Kidney epithelial cell (primary cell): ENCODE measurements at places on chromosomes 4 and X.

- DNase-seq, result no peak
Observed at GRCh38 chr4:105895583-105896460, 551 bp downstream of the NPNT start.

- DNase-seq, result no peak
Observed at GRCh38 chr4:82491251-82491960, 61.0 kb downstream of the ENOPH1 start.

DNA sequence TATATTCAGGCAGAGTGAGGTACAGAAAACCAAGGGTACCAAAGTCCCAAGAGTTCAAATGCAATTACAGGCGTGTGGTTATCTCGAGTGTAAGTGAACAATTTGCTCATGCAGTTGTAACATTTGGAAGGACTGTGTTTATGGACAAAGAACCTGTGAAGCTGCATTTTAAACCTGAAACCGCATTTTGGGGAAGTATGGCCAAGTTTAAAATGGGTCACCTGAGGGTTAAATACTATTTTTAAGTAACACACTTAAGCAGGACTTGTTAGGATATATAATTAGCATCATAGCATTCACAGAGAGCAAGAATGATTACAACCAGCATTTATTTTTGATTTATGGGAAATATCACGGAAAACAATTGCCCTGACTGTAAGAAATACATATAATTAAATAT is 79.1 kb upstream of the LCORL start:
- no peak for DNase-seq

- DNase-seq, result no peak
Observed at GRCh38 chr4:93605163-93605562, 223.4 kb upstream of the ATOH1 start.
